ENCODE measurements at places on chromosomes 2 and 18.
A peak's percentile ranks its signal among the peaks of the same experiment; 100 is the strongest.

DNA sequence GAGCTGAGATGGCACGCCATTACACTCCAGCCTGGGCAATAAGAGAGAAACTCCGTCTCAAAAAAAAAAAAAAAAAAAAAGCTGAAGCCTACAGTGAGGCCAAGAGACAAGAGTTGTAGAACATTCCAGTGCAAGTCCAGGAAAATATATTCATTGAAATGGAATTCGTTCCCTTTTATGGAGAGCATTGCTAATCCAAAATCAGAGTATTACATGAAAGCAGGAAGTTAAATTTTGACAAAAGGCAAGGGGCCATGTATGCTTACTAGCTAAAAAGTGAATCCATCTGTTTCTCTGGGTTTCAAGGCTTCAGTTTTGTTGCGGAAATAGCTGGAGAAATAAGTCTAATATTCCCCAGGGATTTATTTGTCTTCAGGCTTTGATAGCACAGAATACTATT is 471.7 kb downstream of the THSD7B start:
- DNase-seq: no peak

DNA sequence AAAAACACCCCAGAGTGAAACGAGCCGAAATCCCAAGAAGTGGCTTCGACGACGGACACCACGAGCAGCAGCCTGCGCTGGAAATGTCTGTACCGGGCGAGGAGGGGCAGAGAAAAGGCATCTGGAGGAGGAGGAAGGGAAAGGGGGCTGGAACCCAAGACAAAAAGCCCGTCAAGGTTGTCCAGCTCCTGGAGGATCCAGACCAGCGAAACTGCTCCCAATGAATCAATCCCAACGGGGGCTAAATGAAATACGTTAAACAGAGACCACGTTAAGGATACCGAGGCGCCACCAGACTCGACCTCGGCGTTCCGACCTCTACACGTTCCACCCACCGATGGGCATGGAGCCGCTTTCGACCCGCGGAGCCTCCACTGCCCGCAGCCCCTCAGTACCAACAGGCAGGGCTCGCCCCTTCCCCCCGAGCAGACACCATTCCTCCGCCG is 400 bp downstream of the CCDC88A start:
- peak; percentile 41 for DNase-seq

DNA sequence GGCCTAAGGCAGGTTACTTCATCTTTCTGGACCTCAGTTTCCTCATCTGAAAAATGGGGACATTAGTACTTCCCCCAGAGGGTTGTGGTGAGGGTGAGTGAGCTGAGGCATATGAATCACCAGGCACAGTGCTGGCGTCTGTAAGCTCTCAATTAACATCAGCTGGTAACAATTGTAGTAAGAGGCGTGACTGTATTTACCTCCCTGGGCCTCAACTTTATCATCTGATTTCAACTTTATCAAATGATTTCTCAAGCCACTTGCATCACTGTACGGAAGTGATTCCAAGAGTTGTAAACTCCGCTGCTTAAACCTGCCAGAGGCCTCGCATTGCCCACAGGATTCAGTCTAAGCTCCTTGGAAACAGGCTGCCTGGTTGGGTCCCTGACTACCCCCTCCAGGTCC is 53.6 kb upstream of the PKDCC start:
- DNase-seq: no peak

DNA sequence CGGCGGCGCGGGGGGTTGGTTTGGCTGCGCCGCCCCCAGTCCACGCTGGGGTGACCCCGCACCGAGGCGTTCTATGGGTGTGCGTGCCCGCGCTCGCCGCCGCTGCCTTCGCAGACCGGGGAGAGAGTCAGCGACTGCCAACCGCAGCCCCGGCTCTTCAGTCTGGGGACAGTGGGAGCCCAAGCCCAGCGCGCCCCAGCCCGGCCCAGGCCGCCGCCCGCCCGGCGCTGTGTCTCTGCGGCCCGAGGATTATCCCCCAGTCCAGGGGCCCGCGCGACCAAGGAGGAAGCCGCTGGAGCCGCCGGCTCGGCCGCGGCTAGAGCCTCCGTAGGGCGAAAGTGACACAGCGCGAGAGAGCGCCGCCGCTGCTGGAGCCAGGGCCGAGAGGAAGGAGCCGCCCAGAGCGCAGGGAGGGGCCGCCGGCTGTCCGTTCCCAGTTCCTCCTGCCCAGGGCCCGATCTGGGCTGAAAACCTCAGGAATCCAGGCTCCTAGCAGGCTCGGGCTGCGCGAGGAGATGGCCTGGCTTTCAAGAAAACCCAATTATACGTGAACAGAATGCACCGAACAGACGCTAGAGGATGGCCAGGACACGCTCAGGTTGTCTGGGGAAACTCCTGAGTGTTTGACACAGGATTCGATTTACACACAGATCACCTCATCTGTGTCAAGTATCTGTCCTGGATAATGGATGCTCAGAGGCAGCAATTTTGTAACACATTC is 2.4 kb downstream of the CTIF start:
- DNase-seq: peak; percentile 20

GRCh38 chr18:79826966-79827365 is 29.2 kb downstream of the KCNG2 start:
- no peak for DNase-seq

GRCh38 chr2:139685090-139685983 is 905.1 kb upstream of the NXPH2 start:
- no peak for DNase-seq

DNA sequence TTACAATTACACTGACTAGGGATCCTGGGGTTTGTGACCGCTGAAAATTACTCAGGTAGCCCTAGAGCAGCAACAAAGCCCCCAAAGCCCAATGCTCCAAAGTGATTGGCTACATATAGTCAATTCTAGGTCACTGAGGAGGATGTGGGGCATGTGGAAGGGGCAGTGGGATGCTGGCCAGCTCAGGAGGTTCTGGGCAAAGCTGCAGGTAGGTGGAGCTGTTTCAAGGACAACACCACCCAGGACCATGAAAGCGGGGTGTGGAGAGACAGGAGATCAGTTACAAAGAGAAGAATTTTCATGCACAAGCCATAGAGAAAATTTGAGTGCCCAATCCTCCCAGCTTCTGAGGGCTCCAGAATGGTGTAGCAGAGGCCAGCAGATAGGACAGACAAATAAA is 75.0 kb upstream of the CCDC85A start:
- DNase-seq: no peak

GRCh38 chr2:53633441-53633840 is 134.2 kb upstream of the CHAC2 start:
- DNase-seq: no peak

DNA sequence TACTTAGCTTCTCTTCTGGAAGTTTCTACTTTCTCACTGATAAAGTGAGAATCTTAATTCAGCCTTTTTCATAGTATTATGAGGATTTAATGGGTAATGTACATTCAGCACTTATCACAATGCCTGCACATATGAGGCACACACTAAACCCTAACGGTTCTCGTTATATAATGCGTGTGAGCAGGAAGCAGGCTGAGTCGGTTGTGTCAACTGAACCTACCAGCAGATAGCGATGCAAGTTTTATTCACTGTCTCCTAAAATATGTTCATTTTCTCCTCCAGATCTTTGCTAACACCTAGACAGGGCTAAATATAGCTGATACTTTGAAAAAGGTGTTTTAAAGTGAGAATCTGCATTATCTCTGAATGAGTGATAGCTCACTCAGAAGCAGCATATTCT is 201.6 kb downstream of the ALPK2 start:
- DNase-seq: no peak

- DNase-seq: no peak
These were observed 407.4 kb downstream of the GRB14 start for GRCh38 chr2:164213916-164214315.

DNA sequence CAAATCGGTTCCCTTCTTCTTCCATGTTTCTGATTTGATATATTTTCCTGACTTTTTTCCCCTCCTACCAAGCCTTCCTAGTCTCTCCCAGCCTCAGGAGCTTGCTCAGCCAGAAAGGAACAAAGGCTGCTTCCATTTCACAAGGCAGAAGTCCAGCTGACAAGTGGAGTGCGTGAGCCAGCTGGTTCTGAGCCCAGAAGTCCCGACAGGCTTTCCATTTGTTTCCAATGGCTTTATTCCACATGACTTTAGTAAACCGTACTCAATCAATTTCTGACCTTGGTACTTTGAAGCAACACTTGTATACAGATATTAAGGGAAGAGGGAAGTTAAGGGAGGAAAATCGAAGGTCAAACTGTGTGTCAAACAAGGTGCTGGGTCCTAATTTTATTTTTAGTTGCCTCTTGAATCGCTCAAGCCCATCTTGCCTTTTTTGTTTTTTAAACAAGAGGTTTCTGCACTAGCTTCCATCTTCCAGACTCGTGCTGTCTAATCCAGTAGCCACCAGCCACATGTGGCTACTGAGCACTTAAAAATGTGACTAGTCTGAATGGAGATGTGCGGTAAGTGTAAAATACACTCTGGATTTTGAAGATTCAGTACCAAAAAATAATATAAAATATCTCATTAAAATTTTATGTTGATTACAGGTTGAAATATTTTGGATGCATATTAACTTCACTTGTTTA is 36.2 kb downstream of the WIPF1 start:
- DNase-seq: no peak

GRCh38 chr2:171482308-171482707 is 40.0 kb upstream of the CYBRD1 start:
- DNase-seq: no peak

DNA sequence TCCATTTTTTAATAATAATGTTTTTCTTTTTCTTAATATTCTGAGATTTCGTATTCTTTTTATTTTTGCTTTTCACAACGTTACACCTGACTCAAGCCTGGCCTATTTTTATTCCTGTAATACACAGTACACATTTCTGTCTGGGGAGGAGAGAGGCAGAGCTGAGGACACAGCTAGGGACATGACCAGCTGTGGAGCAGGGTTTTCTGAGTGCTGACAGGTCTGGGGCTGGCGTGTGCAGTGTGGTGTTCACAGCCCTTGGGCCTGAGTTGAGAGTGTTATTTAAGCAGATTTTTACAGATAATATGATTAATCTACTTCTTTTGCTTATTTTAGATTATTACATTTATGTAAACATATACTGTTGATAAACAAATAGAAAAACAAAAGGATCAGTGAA is 55.9 kb downstream of the ZAP70 start:
- no peak for DNase-seq

- DNase-seq: peak; percentile 15
These were observed 102.1 kb downstream of the ATAD2B start for GRCh38 chr2:23824777-23825212.

DNA sequence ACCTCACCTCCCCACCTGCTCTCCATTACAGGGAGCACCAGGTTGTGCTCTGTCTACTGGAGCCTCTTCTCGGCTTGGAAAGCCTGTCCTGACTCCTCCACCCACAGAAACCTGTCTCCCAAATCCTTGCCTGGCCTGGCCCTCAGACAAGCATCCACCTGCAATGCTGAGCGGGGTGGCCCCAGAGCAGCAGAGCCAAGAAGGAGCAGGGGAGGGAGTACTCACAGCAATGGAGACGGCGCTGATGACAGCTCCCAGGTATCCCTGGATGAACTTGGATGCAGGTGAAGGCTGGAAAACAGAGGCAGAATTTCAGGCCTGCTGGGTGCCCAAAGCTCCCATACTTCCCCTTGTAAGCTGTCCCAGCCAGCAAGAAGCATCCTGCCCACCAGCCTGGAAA is 72.8 kb downstream of the SFXN5 start:
- DNase-seq: no peak

DNA sequence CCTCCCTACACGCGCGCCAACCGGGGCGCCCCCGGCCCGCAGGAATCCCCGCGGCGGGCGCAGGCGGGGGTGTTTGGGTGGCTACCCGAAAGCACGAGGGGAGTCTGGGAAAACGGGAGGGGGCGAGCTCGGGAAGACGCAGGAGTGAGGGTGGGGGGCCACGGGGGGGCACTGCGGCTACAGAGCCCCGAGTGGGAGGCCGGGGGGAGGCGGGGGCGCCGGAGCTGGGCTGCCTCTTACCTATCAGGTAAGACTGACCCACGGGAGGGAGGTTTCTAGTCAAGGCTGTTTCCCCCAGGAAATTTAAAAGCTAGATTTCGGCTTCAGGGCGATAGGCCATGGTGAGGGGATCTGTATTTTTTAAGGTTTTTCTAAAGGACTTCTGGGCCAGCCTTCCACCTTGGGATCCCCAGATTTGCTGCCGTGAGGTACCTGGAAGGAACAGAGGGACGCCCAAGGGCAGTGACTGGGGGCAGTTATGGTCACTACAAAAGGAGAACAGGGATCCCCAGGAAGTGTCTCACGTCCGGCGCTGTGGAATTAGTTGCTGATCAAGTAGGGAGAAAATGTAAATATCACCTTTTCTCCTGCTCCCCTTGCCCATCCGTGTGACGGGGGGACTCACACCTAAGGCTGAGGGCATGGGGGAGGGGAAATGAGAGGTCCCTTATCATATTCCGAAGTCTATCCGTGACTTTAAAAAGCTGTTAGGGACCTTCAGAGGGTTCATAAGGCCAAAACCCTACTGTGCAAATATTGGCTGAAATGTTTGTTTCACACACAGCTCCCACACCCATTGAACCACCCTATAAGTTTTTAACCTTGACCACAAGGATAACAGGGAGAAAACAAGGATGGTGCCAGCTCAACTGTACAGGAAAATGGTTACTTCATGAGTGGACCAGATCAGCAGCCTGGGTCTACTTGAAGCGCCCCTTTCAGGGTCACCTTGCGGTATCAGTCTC is 638 bp upstream of the IRS1 start:
- no peak for DNase-seq

- DNase-seq: no peak
These were observed 40.1 kb downstream of the NTSR2 start for GRCh38 chr2:11629851-11630250.

DNA sequence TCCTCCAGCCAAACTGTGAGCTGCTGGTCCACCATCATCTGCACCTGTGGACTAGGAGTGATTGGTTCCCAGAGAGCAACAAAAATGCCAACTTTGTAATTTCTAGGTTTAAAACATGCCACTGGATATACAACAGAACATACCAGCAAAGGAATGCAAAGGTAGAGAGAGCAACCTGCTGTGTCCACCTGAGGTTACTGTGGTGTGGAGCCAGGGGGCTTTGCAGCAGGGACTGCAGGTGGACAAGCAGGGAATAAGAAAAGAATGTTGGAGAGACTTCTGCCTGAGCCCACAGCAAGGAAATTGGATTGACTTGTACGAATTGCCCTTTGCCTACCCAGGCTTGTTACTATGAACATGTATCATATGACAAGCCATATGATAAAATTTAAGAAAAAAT is 345.2 kb upstream of the SPHKAP start:
- no peak for DNase-seq

GRCh38 chr2:103529798-103530502 is 768.1 kb downstream of the TMEM182 start:
- no peak for DNase-seq

DNA sequence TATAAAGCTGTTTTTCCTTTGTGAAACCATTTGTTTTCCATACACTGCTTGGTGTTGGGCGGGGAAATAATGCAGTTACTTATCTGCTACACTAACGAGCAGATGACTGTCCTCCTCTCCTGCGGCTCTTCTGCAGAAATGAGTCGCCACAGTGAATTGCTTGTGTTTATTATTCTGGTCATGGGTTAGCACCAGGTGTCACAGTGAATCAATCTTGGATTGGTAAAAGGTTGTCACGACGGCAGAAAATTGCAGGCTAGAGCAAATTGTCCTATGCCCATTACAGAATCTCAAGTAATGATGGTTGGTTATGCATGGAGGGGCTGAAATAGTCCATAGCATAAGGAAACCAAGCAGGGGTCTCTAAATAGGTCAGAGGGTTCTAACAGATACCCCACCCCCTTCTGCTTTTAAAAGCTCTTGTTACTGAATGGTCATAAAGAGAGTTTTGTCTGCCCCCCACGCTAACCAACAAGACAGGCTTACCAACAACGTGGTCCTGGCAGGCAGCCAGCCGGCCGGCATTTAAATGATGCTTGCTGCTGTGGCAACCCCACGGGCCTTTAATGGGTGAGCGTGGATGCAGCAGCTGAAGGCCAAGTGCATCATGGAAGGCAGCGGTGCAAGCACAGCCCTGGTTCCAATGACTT is 29.5 kb downstream of the RAB31 start:
- DNase-seq: no peak

GRCh38 chr2:111946294-111947114 is 48.1 kb downstream of the MERTK start:
- no peak for DNase-seq
